Hepatocyte (in vitro differentiated cells): ENCODE measurements at places on chromosomes 2 and 18. TPM values are rescaled to one million over a fixed set of nuclear protein-coding genes. Genes with fewer than 3 reads are reported as not detected.

- H3K27ac ChIP-seq: no peak overlapping the region
- DNase-seq: no peak
- H3K27me3 ChIP-seq: no peaks in the 10 kb centered on the region
- peaks cover 5% of the 10 kb centered on the region for H3K4me1 ChIP-seq
Measured at GRCh38 chr18:55821219-55821618, 233.2 kb upstream of the TCF4 start.

Gene TUBA3E
- total RNA-seq: 18.1 and 18.5 TPM in 2 replicates

Gene FEV
- total RNA-seq: 0.70 TPM in 1 of 2 replicates, not detected in the other

Gene NYAP2
- 0.37 and 1.0 TPM in 2 replicates for total RNA-seq

GRCh38 chr2:116088236-116088635 lies 1645.8 kb downstream of the DPP10 start:
- H3K27ac ChIP-seq: no peak overlapping the region
- no peak overlapping the region for H3K4me3 ChIP-seq
- H3K27me3 ChIP-seq: no peaks in the 10 kb centered on the region
- H3K36me3 ChIP-seq: no peaks in the 10 kb centered on the region
- no peak for DNase-seq

DNA sequence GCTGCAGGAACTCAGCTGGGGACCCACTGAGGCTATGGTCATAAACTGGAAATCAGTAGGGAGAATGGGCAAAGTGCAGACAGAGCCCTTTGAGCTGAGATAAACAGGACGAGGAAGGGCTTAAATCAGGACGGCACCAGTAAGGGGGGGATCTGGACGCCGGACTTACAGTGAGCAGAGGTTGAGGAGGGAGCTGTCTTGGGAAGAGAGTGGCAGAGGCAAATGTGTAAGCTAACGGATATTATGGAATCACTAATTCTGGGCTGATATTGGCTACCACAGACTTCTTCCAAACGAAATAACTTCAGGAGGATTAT lies 539 bp downstream of the CYP27A1 start:
- no peaks in the 10 kb centered on the region for H3K36me3 ChIP-seq
- peaks cover 30% of the 10 kb centered on the region for H3K4me1 ChIP-seq
- peak; percentile 64 for DNase-seq
- H3K27me3 ChIP-seq: no peaks in the 10 kb centered on the region

- no peak for DNase-seq
- no peaks in the 10 kb centered on the region for H3K27me3 ChIP-seq
- H3K36me3 ChIP-seq: no peaks in the 10 kb centered on the region
- no peak overlapping the region for H3K4me3 ChIP-seq
- H3K27ac ChIP-seq: no peak overlapping the region
Measured at GRCh38 chr2:120873958-120874887, 138.6 kb downstream of the GLI2 start.

GRCh38 chr2:67008155-67008554 lies 389.0 kb upstream of the ETAA1 start:
- no peak overlapping the region for H3K27ac ChIP-seq
- H3K4me1 ChIP-seq: peaks cover 7% of the 10 kb centered on the region
- no peaks in the 10 kb centered on the region for H3K27me3 ChIP-seq
- no peak overlapping the region for H3K4me3 ChIP-seq
- H3K36me3 ChIP-seq: no peaks in the 10 kb centered on the region

GRCh38 chr2:74000666-74001065 lies 16.0 kb downstream of the TET3 start:
- peak overlapping the region; percentile 16 for H3K27ac ChIP-seq
- no peaks in the 10 kb centered on the region for H3K27me3 ChIP-seq
- H3K4me3 ChIP-seq: no peak overlapping the region
- H3K36me3 ChIP-seq: no peaks in the 10 kb centered on the region
- no peak for DNase-seq

- H3K4me1 ChIP-seq: peaks cover 41% of the 10 kb centered on the region
- H3K27ac ChIP-seq: no peak overlapping the region
- H3K36me3 ChIP-seq: no peaks in the 10 kb centered on the region
- H3K27me3 ChIP-seq: no peaks in the 10 kb centered on the region
- no peak overlapping the region for H3K4me3 ChIP-seq
Measured at GRCh38 chr2:11352781-11353537, 8.5 kb upstream of the ROCK2 start.

Gene IMPACT
- total RNA-seq: 28.3 and 36.3 TPM in 2 replicates
